Myometrial cell (primary cell): ENCODE measurements at places on chromosomes 1 and 21. TPM values are rescaled to one million over a fixed set of nuclear protein-coding genes. Genes with fewer than 3 reads are reported as not detected.

Gene NBPF6
- not detected in 2 replicates for total RNA-seq

Gene OPRD1
- total RNA-seq = not detected in 2 replicates

Gene MRAP
- not detected in 2 replicates for total RNA-seq

Gene KIF2C
- total RNA-seq = 39.7 and 53.3 TPM in 2 replicates

Gene KRTAP21-2
- not detected in 2 replicates for total RNA-seq

Gene SEMA4A
- total RNA-seq = under 0.01 and 0.35 TPM in 2 replicates

Gene HJV
- not detected in 2 replicates for total RNA-seq

Gene NCMAP
- not detected in 2 replicates for total RNA-seq

Gene SLC22A15
- total RNA-seq = 1.4 and 3.4 TPM in 2 replicates

Gene EFNA3
- total RNA-seq = 0.53 and 0.58 TPM in 2 replicates

Gene SPATA45
- not detected in 2 replicates for total RNA-seq

Gene NPHS2
- total RNA-seq = not detected in 2 replicates

Gene PIGR
- under 0.01 TPM in 1 of 2 replicates, not detected in the other for total RNA-seq

Gene HLX
- total RNA-seq = 42.2 and 43.8 TPM in 2 replicates

Gene FCRL1
- total RNA-seq = not detected in 2 replicates

Gene RHCE
- 0.53 and 0.58 TPM in 2 replicates for total RNA-seq

Gene LY9
- total RNA-seq = not detected in 2 replicates

Gene TSSK3
- not detected in 2 replicates for total RNA-seq

Gene RUNX3
- total RNA-seq = not detected in 2 replicates

Gene PAX7
- not detected in 2 replicates for total RNA-seq

Gene SYT14
- 0.18 and 0.29 TPM in 2 replicates for total RNA-seq

Gene CAP1
- total RNA-seq = 617 and 660 TPM in 2 replicates

Gene CYP4A11
- total RNA-seq = not detected in 2 replicates

Gene HPDL
- total RNA-seq = 3.4 and 5.2 TPM in 2 replicates

Gene NASP
- 34.3 and 54.8 TPM in 2 replicates for total RNA-seq

Gene NUCKS1
- total RNA-seq = 73.2 and 96.1 TPM in 2 replicates

Gene KCNE2
- total RNA-seq = not detected in 2 replicates

Gene FAM110D
- not detected in 2 replicates for total RNA-seq

Gene C1orf185
- not detected in 2 replicates for total RNA-seq

Gene FASLG
- total RNA-seq = not detected in 2 replicates

Gene RAD54L
- 5.8 and 6.1 TPM in 2 replicates for total RNA-seq

Gene RAB7B
- total RNA-seq = 6.2 and 6.3 TPM in 2 replicates

Gene HPCAL4
- total RNA-seq = not detected in 2 replicates

Gene TNFRSF1B
- total RNA-seq = 15.6 and 30.0 TPM in 2 replicates

Gene CNN3
- 243 and 268 TPM in 2 replicates for total RNA-seq

Gene TRIM45
- total RNA-seq = 1.4 and 2.5 TPM in 2 replicates

Gene SPRR2E
- not detected in 2 replicates for total RNA-seq

Gene CD48
- not detected in 2 replicates for total RNA-seq

Gene OTUD3
- 0.86 and 1.2 TPM in 2 replicates for total RNA-seq

Gene CDC42BPA
- 23.9 and 26.4 TPM in 2 replicates for total RNA-seq

Gene PRR9
- not detected in 2 replicates for total RNA-seq

Gene DENND2D
- 1.1 and 2.0 TPM in 2 replicates for total RNA-seq

Gene DMBX1
- total RNA-seq = not detected in 2 replicates

Gene DRAXIN
- total RNA-seq = not detected in 2 replicates

Gene CR1L
- not detected in 2 replicates for total RNA-seq

Gene LENEP
- total RNA-seq = not detected in 2 replicates

Gene MAP10
- 1.2 TPM in 2 replicates for total RNA-seq

Gene GBP3
- total RNA-seq = 32.0 and 33.8 TPM in 2 replicates

Gene CRB1
- total RNA-seq = not detected in 2 replicates

Gene MIXL1
- total RNA-seq = not detected in 2 replicates

Gene SNRNP40
- 86.3 and 106 TPM in 2 replicates for total RNA-seq

Gene METTL13
- 27.8 and 28.5 TPM in 2 replicates for total RNA-seq

Gene TBX15
- total RNA-seq = not detected in 2 replicates

Gene DISC1
- total RNA-seq = 1.6 and 2.3 TPM in 2 replicates

Gene ICOSLG
- not detected in 2 replicates for total RNA-seq

Gene RGSL1
- total RNA-seq = not detected in 2 replicates

Gene DEGS1
- 121 and 129 TPM in 2 replicates for total RNA-seq

Gene IFI44L
- total RNA-seq = 1.4 and 5.3 TPM in 2 replicates

Gene CELA2B
- total RNA-seq = not detected in 2 replicates
